ENCODE measurements at places on chromosomes 7 and 10.
A peak's percentile ranks its signal among the peaks of the same experiment; 100 is the strongest.

DNA sequence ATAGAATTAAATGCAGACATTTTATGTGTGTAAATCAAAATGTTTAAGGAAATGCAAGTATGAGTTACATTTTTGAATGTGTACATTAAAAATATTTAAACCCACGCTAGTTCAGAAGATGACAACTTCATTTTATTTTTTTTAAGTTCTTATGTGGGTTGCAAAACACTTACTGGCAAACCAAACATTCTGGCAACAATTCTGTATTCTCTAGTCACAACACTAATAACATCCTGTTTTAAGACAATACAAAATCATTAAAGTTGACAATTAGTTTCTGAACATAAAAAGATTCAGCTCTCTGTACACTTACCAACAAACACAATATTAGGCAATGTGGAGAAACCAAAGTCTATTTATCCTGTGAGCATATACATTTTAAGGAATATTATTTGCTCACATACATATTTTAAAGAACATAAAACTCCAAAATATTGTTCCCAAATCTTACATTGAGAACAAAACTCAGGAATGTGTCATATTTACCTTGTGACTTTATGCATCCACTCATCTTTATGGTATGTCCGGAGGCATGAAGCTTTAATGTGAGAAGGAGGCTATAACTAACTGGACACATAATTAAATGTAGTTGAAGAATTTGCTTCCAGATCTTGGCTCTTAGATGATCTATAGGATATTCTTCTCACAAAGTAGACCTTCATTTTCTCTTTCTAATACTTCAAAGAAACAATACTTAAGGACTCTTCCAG is 134.7 kb downstream of the DGKB start:
- DNase-seq: no peak

GRCh38 chr10:5528989-5529701 is 4.4 kb downstream of the CALML3 start:
- DNase-seq: no peak

GRCh38 chr10:132904181-132904813 is 38.1 kb downstream of the CFAP46 start:
- DNase-seq: peak; percentile 50

DNA sequence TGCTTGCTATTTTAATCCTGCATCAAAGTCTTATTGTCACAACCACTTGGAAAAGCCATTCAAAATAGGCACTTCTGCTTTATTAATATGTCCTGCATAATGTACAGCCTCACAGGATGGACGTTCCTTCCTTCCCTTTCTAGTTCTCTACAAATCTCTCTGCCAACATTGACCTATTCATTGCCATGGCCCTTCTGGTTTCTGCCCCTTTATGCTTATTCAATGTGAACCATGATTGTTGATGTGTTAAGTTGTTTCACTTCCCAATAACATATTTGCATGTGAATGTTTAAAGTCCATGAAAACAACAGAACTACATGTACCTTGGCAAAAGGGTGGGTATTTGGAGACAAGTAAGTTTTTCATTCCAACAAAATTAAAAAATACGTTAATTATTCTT is 45.7 kb downstream of the COL28A1 start:
- DNase-seq: no peak

DNA sequence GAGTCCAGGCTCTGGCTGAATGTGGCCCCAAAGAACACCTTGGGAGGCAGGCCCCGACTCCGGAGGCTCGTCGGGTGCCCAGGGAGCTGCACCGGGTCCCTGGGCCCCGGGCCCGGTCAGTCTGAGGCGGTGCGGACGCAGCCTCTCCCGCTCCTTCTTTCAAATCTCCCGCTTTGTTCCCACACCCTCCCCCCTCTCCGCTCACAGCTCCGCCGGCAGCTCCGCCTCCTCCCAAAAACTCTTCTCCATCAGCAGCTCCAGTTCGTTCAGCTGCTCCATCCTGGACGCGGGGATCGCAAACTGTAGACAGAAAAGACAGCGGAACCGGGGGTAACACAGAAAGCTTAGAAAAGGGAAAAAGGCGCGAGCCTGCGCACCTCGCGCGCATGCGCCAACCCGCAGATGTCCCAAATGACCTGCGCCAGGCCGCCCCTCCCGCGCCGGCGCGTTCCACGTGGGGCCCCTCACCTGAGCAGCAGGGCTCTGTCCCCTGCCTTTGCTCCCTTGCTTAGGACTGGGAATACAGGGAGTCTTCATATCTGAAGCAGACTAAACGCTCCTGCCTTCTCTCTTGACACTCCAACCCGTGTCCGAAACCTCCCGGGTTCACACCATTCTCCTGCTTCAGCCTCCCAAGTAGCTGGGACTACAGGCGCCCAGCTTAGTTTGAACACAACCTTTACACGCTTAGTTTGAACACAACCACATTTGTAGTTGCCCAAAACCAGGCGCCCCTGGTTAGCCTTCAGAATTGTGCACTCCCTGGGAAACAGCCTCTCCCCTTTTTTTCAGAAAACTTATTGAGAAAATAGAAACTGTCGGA is at the start of gene DNA2:
DNA2 (minus strand) TSS at position 388 of the 823 bp plus-strand sequence; CDS start at position 279, 109 bp downstream.
- DNase-seq: peak; percentile 86

DNA sequence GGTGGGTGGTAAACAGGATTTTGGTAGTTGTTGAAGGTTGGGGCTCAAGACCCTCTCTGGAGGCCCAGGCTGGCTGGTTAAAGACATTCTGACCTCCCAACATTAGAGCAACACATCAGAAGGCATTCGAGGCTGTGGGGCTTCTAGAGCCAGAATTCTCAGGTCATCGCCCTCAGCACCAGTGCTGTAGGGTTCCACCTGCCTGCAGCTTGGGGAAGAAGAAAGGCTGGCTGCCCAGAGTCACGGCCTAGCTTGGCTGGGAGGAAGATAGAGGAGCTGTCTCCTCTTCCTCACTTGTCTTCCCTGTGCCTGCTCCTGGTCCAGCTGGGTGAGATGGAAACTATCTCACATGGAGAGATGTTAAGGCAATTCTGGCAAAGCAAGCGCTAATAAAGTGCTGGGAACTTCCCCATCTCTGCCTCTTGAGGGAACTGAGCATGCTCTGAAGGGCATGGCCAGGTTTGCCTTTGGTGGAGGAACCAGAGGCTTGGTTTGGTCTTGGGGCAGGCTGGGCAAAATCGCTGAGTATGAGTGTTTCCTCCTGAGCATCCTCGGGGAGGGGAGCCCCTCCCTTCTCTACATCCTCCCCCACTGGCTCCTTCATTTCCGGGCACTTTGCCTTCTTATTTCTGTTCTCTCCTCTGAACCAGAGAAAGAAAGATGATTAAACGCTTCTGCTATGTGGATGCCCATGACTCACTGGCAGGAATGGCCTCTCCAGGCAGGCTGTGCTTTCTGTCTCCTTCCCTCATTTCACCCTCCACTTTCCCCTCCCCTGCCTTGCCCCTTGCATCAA is 509.0 kb upstream of the PODXL start:
- DNase-seq: no peak

DNA sequence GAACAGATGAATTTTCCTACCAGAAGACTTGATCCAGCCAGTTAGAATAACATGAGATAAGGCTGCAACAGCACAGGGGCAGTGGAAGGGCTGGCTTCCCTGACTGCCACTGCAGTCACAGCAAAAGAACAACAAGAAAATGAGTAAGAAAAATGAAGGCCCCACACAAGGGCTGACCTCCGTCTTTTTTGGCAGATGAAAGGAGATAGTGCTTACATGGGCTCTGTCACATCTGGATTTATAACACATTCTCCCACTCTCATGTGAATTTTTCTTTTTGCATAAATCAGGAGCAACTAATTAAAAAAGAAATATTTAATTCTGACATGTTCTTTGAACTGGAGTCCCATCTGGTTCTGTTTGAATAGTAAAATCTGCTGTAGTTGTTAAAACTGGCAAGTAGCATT is 99.6 kb downstream of the NRP1 start:
- DNase-seq: no peak

GRCh38 chr7:77867537-77867865 is 68.9 kb downstream of the PHTF2 start:
- no peak for DNase-seq

- DNase-seq: no peak
These were observed 151.8 kb upstream of the STK17A start for GRCh38 chr7:43431020-43431595.

DNA sequence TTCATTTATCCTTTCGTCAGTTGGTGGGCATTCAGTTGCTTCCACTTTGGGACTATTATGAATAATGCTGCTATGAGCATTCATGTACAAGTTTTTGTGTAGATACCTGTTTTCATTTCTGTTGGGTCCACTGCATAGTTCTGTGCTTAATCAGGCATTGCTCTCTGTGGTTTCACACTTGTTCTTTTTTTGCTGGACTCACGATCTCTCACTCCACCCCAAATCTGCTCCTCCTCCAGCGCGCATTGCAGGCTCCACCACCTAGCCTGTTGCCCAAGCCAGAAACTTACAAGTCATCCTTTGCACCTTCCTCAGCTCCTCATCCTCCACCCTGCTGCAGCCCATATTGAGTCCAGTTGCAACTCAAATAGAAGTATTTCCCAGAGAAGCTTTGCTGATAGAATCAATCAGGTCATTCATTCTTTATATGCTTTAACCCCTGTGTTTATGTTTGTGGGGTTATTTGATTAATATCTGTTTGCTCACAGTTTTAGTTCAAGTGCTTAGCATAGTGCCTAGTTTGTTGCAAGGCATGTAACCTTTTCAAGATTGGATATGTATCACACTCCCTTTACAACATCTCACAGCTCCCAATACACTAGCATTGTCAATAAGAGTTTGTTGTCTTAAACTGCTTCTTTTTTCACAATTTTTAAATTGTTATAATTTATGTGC is 16.6 kb upstream of the AFAP1L2 start:
- DNase-seq: no peak

DNA sequence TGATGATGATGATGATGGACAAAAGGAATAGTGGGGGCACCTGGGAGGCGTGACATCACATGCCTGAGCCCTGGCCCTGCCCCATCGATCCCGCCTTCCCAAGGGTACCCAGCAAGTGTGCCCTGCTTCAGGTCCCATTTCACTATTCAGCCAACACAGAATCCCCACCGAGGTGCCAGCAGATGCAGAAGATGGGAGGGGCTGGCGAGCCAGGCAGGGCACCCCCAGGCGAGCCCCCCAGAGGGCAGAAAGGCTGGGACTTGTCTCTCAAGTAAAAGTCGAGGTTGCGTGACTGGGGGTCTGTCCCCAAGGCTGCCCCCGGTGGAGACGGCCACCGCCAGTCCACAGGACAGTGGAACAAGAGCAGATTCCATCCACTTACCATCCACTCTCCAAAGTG is 57.5 kb downstream of the INSIG1 start:
- DNase-seq: no peak
